Activated T-cell treated with anti-CD3 and anti-CD28 coated beads for 1 hour (primary cell): ENCODE measurements at places on chromosomes 5 and 9.

GRCh38 chr5:81292130-81292529, 9.3 kb upstream of the ZCCHC9 start:
- DNase-seq, result no peak

GRCh38 chr9:21119093-21119770, 22.4 kb downstream of the IFNW1 start:
- no peak for DNase-seq

GRCh38 chr5:1709171-1709803, 90.3 kb downstream of the MRPL36 start:
- no peak for DNase-seq

DNA sequence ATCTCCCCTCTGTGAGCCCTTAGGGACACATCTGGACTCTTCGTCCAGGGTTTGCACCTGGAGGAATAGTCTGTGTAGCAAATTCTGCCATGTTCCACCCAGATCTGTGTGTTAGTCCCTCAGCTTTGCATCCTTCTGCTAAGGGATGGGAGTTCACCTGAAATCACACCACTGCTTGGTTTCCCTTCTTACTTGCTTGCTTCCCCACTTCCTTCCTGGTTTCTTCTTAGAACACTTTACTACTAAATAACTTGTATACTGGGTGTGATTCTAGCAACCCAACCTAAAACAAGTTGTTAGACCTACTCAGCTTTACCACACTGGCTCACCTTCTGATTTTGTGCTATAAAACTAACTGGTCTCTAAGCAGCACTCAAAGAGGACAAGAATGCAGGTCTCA, 202.6 kb upstream of the MAP3K1 start:
- DNase-seq, result no peak

DNA sequence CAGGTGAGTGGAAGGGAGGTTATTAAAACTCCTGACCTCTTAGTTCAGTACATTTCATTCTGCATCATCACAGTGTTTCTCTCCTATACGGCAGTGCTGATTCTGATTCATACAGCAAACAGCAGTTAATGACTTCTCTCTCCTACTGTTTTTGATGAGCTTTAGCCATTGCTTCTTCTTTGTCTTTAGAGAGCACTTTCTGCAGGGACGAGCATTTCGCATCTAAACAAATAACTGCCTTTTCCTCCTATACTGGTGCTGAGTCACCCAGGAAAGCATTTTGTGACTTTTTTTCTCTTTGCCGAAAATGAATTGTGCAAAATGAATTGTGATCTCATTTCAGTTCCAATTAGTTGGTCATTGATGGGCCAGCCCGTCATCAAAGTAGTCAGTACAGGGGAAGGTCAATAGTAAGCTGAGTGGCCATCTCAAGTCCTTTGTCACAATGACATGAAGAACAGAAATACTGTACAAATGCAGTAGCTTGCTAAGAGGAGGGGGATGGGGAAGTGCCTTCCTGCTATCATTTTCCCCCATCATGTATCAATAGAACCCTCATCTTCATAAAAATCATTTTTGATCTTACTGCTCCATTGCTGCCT, 98.5 kb downstream of the INSYN2B start:
- DNase-seq, result no peak

DNA sequence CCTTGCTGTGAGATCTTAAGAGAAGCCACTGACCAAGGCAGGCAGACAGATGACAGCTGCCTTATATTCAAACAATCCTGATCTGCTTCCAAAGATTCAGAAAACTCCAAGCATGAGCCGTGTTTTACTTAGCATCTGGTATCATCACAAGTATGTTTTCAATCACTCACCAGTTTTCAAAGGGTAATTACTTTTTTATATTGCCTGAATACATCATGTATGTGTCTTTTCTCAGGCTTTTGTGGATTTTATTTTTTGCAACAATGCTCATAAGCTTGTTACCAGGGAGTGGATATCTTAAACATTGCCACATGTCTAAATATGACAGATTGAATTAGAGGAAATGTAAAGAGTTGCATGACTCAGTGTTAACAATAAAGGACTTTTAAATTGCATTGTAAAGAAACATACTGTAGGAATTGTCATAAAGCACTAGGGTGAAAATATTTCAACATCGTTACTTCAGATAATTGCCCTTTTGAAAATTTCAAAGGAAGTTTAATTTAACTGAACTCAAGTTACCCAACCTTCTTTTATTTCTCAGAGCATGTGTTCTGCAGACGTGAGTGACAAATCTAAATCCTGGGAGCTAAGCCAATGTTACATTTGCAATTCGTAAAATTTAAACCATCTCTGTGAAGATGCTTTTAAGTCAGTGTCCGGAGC, 326.1 kb downstream of the PLK2 start:
- no peak for DNase-seq

- DNase-seq, result no peak
These were observed 2.3 kb upstream of the ACSL6 start for GRCh38 chr5:132013711-132014110.

DNA sequence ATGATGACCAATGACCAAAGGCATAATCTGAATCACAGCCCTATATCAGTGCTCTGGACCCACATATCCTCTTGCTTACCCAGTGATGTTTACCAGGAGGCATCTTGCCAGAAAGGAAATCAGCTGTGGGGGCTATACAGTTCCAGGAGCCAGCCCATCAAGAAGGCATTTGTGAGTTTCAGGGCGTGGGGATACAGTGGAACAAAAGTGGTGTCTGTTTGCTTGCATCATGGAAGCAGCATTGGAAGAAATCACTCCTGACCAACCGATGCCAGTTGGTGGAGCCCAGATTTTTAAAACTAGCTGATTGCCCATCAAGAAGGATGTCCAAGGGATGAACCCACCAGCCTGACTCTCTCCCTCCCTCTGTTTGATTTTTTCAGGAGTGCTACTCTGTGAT, 106.5 kb upstream of the EGFLAM start:
- DNase-seq, result no peak

DNA sequence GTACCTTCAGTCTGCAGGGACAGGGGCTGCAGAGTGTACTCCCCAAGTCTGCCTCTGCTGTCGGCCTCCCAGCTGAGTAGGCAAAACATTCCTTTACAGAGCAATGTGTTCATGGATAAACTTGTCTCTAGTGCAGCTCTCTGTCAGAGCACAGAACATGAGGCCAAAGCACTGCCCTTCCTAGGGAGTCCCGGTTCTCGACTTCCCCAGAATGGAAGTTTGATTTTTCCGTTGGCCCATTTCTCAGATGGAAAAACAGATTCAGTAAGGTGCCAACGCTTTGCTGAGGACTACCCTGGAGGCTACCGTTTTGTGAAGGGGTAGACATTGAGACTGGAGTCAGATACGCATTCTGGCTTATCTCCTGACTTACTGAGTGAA, 422 bp upstream of the TRIM32 start:
- no peak for DNase-seq

- peak; percentile 16 for DNase-seq
These were observed 29.3 kb downstream of the CDHR2 start for GRCh38 chr5:176578391-176578808.

GRCh38 chr9:20994486-20994885, 37.0 kb downstream of the HACD4 start:
- no peak for DNase-seq

- DNase-seq, result no peak
These were observed 107.9 kb downstream of the PHF2 start for GRCh38 chr9:93684161-93684765.

- no peak for DNase-seq
These were observed 199.5 kb upstream of the DMRT1 start for GRCh38 chr9:642014-642413.

GRCh38 chr9:94778013-94778412, 51.5 kb downstream of the AOPEP start:
- no peak for DNase-seq

DNA sequence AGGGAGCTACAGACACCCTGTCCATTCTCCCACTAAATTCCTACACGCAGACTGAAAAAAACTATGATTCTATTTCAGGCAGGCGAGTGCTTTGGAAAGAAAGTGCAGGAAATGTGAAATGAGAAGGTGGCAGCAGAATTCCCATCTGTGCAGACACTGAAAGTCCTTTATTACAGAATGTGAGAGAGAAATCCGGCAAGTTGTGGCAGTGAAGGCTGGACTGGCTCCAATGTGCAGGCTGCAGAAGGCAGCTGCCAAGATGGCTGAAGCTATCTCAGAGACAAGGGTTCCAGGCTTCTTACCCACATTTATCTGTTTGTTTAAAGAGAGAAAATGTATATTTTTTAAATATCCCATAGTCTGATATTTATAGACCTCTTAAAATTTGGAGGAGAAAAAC, 161.8 kb upstream of the VLDLR start:
- no peak for DNase-seq
